ENCODE measurements at places on chromosomes 6 and 20.

- DNase-seq = no peak
These were observed 247.8 kb downstream of the CD83 start for GRCh38 chr6:14365393-14365792.

GRCh38 chr6:17700421-17701416 lies 6.0 kb downstream of the NUP153 start:
- no peak for DNase-seq

GRCh38 chr6:14129575-14129974 lies 12.0 kb downstream of the CD83 start:
- DNase-seq = no peak

DNA sequence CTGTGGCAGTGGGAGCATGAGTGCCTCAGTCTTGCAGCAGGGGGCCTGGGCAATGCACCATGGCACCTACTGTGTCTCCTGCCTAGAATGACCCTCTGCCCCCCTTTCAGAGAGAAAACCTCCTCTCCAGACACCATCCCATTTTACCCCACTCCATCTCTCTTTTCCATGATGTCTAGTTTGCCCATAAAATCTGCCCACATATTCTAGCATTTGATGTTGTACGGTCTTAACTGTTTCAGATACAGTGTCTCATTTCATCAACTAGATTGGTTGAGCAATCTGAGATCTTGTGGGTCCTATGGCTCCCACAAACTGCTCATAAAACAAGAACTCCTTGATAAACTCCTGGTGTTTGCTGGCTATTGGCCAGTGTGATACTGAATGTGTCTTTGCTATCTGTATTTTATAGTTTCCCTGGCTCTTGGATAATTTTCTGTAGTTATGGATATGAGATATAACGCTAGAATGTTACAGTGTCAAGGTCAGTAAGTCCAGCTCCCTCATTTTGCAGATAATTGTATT lies 8.1 kb downstream of the PNPLA1 start:
- DNase-seq = no peak

GRCh38 chr6:161274488-161274858 lies 612 bp upstream of the AGPAT4 start:
- no peak for DNase-seq

DNA sequence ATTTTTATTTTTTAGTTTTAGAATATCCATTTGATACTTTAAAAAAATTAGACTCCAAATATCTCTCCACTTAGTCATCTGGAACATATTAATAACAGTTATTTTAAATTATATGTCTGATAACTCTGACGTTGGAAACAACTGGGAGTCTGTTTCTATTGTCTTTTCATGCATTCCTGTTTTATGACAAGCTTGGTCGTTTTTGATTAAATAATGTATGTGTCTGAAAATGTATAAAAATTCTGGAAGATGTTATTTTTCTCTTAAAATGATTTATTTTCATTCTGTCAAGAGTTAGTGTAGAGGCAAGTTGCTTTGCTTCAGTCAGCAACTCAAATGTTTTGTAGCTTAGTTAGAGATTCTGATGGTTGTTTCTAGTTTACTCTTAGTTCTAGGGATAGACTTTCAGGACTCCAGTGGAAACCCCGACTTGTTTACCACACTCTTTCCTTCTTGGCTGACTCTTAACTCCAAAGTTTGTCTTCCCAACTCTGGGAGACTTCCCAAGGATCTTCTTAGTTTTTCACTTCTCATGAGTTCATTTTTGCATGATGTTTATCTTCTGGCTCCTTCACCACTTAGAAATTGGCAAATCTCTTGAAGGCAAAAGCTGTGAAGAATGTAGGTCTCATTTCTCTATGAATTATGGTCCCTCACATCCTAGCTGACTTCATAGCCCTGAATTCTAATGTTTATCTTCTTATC lies 190.9 kb downstream of the LAMA2 start:
- no peak for DNase-seq
